ENCODE measurements at places on chromosomes 3 and 15.

GRCh38 chr3:183503746-183504145, 51.8 kb downstream of the KLHL6 start:
- DNase-seq = no peak

DNA sequence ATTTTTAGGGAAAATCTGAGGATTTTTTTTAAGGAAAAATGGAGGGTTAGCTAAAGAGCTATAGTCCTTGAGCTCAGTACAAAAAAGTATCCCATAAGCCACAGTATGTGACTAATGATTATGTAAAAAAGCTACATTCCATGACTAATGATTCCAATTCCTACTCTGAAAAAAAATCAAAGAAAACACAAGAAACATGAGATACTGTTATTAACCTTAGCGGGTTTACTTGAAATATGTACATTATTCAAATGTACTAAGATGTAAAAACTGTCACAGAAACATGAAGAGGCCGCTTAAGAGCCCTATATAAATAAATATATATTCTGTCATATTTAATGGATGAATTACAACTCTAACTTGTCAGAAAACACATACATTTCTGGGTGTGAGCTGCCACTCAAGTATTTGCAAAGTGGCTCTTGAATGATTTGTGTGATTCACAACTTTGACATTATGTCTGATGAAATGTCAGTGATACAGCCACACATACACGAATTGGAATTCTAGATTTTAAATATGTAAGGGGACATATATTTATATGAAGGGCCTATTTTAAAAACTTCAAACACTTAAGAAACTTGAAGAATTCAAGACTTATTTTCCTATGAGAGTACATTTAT, 518.7 kb upstream of the SUCLG2 start:
- no peak for DNase-seq

DNA sequence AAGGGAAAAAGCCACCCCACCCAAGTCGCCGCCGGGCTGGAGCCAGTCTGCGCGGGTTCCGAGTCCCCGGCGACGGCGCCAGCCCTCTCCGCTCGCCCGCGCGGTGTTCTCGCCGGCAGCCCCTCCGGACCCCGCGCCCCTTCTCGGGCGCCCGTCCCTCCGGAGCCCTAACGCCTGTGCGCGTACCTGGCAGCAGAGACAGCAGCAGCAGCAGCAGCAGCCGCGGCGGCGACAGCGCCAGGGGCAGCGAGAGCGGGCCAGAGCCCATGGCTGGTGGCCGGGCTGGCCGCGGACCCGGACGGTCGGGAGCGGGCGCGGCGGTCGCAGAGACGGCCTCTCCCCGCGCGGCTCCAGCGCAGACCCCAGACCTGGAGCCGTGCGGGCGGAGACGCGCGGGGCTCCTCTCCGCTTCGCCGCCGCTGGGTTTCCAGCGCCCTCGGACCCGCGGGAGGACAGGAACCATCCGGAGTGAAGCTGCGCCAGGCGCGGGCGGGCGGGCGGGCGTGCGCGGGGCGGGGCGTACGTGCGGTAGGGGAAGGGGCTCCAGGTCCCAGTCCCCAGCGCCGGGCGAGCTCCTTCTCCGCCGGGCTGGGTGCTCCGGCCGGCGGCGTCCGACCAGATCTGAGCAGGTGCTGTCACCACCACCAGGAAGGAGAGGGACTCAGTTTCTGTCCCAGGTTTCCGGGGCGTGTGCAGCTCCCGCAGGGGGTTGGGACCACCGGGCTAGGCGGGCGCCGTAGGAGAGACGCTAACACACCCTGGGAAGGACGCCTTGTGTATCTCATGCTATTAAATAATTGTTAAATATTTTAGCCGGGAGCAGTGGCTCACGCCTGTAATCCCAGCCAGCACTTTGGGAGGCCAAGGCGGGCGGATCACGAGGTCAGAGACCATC, at the start of gene CHRNA3:
Gene CHRNA3, minus strand, starts transcription at position 470 of the 895 bp plus-strand sequence. Its CDS starts 202 bp downstream, at position 268.
- DNase-seq = no peak

- DNase-seq = no peak
These were observed 38.2 kb downstream of the ABI3BP start for GRCh38 chr3:100954990-100955389.

- DNase-seq = no peak
These were observed 25.2 kb upstream of the CCDC39 start for GRCh38 chr3:180704532-180704931.

- no peak for DNase-seq
These were observed 84.9 kb downstream of the FNDC3B start for GRCh38 chr3:172124271-172124670.

- no peak for DNase-seq
These were observed 354.6 kb downstream of the GAP43 start for GRCh38 chr3:115977866-115978265.

DNA sequence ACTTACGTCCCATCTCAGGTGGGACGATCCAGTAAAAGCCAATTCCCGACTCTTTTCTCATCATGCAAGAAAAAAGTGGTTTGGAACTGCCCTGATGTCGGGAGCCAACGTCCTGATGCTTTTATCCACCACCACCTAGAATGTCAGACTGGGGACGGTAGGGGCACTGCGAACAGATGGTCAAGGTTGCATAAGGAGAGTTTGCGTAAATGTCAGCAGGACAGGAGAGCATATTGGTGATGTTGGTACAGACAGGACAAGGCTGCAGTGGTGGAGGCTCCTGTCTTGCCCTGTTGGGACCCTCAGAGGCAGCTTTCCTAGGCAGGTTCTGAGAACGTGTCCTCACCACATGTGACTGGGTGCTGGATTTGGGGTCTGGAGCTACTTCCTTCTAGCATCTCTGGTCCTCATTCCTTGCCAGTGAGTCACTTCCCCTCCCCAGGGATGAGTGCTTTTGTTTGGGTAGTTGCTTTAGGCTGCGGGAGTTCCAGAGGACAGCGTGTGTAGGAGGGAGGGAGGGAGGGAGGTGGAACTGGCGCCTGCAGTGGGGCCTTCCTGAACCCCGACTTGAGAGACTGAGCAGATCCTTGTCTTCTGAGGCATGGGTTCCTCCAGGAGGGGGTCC, 21.0 kb downstream of the THSD4 start:
- peak; percentile 56 for DNase-seq

GRCh38 chr15:73928971-73929627, 2.8 kb downstream of the LOXL1 start:
- DNase-seq = no peak
